ENCODE measurements at places on chromosomes 2 and 18.

GRCh38 chr2:70895249-70895648, 40.5 kb upstream of the ATP6V1B1 start:
- no peak for DNase-seq

DNA sequence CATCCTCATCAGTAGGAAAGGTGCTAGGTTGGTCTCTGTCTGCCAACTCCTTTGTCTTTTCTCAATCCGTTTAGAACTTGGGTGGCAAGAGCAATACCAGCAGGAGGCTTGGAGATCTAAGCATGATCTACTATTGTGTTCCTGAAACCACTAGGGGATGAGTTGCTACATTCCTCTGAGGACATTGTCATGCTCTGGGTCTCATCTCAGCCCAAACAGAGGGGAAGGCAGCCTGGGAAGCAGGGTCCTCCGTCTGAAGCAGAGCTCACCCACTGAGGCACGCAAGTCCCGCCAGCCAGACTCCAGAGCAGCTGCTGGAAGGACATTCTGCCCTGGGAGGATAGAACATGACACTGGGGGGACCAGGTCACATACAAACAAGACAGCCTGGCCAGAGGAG, 162.9 kb downstream of the MTCL1 start:
- DNase-seq = no peak

GRCh38 chr2:1639086-1639858, 105.0 kb downstream of the PXDN start:
- no peak for DNase-seq

DNA sequence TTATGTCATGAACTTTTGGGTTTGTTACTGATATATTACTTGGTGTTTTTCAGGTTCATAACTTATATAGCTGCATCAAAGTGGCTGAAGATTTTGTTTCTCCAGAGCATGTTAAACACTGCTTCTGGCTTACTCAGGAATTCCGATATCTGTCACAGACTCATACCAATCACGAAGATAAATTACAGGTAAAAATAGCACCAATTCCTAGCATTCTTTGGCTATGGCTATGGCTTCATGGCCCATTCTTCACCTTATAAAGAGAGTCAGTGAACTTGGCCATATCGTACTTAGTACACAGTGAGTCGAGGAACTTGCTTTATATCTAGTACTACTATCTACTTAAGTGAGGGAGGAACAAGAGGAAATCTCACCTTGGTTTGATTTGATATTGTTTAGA, 49.9 kb downstream of the KDM3A start:
- no peak for DNase-seq

GRCh38 chr18:60446821-60447220, 74.2 kb upstream of the MC4R start:
- DNase-seq = no peak

DNA sequence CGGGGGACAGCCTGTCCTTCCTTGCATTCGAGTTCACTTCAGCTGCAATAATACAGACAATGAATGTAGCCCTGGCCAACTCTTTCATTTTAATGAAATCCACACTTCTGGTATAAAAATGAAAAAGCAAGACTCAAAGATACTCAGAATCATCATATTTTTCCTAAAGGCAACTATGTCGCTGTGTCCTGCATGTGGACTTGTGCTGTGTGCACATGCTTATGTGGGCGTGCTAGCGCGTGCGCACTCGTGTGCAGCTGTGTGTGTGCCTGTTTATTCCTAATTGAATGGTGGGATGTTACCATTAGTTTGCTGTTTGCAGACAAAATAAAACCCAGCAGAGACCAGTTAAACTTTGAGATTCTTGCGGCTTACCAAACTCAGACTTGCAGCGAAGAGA, 49.6 kb downstream of the SMIM21 start:
- DNase-seq = no peak

DNA sequence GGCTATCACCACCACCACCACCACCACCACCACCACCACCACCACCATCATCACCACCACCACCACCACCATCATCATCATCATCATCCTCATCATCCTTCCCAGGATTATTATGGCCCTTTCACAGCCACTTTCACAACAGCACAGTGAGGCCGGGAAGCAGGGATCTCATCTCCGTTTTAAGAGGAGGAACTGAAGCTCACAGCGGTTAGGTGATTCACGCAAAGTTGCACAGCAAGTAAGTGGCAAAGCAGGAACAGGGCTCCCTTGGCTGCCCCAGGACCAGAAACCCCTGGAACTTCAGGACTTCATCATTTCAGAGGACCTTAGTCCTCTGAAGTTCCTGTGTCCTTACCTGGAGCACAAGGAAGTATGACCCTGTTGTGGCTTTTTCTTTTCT, 26.8 kb downstream of the MRPL35 start:
- DNase-seq = no peak

DNA sequence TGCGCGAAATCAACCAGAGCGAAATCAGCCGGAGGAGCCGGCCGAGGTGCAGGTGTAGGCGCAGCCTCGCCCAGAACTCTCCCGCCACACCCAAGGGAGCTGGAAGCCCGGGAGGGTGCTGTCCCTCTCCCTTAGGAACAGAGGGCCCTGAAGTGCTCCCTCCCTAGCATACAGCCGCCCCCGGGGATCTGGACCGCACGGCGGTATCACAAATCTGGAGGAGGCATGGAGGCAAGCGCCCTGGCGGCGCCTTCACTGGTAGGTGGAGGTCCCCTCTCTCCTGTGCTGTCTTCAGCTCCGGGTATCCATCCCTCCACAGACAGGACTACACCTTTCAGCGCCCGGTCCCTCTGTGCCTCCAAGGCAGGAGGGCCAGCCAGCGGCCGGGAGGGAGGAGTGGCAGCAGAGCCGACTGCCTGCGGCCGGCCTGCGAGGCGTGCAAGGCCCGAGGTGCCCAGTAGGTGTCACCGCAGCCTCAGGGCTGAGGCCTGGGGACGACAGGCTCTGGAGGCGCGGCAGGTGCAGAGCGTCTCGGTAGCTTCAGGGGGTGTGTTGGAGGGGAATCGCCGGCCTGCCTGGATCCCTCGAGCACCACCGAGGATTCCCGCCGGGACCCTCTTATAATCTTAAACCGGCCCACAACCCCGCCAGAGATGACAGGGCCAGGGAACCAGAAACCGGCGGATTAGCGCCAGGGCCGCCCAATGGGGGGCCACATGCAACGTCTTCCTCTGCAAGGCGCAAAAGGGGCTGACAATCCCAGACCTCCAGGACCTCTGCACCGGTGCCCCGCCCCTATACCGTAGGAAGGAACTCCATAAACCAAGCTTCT, 2.8 kb downstream of the IHH start:
- peak; percentile 10 for DNase-seq

DNA sequence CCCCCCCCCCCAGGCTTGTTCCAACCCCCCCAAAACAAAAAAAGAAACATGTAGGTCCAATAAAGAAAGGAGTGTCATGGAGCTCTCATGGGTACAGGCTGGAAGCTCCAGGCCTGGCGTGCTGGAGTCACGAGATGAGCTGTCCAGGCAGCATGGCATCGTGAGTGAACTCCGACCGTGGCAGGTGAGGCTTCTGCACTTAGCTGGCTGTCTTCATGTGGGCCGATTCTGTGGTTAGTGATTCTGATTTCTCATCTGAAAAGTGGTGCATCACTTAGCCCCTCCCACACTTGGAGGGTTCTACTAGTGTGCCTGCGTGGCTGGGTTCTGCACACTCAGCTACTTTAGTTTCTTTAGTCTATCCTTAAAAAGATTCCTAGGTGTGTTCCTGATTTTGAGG, 126.4 kb upstream of the MGAT5 start:
- DNase-seq = no peak

DNA sequence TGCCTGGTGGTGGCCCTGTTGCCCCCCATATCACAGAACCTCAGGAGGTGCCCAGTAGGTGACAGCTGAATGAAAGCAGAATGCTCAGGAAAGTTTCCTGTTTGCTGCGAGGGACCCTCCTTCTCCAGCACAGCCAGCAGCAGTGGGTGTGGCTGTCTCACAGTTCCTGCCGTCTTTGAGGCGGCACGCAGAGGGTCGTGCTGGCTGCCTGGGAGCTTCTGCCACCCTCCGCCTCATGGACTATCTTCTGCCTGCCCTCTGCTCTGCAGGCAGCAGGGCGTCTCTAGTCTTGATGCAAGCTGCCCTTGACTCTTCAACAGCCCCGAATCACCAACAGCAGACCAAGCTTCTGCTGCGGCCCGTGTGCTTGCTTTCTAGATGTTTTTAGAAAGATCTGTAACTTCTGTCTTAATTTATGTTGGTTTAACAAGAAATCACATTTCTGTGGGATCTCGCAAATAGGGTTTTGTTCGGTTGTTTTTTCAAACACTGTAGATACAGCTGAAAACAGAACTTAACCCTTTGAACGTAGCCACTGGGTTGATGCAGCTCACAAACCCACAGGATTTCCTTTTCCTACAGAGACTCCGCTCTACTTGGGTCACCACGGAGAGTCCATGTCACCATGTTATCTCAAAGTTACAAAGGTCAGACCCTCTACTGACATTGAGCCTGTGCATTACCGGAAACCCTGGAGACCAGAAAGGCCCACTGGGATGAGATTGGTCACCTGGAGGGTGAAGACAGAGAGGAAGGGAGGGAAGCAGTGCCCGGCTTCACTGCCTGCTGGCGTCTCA, 144.9 kb downstream of the ACOXL start:
- no peak for DNase-seq

DNA sequence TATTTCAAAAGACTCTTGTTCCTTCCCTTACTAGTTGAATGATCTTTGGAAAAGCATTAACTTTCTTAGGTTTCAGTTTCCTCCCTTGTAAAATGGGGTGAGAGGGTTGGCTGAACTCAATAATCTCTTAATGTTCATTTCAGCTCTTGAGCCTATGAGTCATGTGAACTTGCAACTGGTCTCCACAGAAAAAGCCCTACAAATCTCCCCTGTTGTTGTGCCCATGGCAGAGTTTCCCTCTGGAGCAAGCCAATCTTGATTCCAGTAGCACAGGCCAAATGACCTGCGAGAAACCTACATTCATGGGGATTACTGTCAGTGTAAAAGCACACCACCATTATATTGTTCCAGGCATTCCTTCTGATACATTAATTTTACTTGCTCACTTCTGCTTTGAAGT, 388.9 kb downstream of the ALK start:
- DNase-seq = no peak

GRCh38 chr2:133829450-133830020, 261.3 kb upstream of the NCKAP5 start:
- DNase-seq = no peak

DNA sequence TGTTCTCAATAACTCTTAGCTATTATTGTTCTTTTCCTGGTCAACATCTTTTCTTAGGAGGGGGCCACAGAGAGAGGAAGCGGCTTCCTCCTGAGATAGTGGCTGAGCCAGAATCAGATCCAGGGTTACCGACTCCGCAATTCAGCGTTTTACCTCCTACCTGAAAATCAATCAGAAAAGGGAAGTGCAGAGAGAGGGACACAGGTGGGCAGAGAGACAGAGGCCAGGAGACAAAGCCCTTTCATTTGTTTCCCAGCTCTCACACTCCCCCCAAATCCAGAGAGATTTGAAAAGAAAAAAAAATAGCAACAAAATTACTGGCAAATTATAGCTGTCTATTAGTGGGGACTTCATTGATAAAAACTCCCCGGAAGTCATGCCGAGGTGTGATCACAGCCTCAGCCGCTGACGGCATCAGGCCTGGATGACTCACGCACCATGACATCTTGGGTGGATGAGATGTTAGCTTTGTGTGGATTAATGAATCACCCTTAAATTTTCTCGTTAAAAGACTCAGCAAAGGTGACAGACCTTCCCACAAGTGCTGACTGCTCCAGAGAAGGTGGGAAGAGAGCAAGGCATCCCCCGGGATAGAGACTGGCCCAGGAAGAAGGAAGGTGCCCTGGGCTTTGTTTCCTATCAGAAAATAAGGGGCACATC, 120.7 kb downstream of the LOXHD1 start:
- DNase-seq = no peak

Measured in fibroblast of skin of left quadriceps (primary cell).